ENCODE measurements at places on chromosomes 1 and 21. TPM values are rescaled to one million over a fixed set of nuclear protein-coding genes. Genes with fewer than 3 reads are reported as not detected.
A peak's percentile ranks its signal among the peaks of the same experiment; 100 is the strongest.

DNA sequence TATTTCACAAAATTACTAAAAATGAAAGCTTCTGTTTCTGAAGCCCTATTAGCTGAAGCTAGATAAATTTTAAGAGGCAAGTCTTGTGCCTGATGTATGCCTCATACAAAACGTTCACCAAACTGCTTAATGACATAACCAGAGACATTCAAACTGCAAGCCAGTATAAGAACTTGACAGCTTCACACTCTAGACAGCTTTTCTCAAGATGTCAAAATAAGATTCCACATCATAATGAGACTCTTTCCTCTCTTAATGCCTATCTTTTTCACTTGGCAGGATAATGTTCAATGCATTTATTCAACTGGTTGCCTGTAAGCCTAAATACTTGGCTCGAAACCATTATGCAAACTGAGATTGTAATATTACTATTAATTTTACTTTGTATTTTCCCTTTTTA is 424.0 kb downstream of the LTN1 start:
- H3K27me3 ChIP-seq: no peaks in the 10 kb centered on the region
- H3K27ac ChIP-seq: no peak overlapping the region
- no peak overlapping the region for H3K4me3 ChIP-seq
- no peaks in the 10 kb centered on the region for H3K4me1 ChIP-seq

- peaks cover 84% of the 10 kb centered on the region for H3K36me3 ChIP-seq
- DNase-seq: peak; percentile 69
- no peaks in the 10 kb centered on the region for H3K27me3 ChIP-seq
- 0 out of 2 replicates have a peak overlapping the region, but pooled peaks have one; percentile 12 for H3K4me3 ChIP-seq
- H3K4me1 ChIP-seq: peaks cover 54% of the 10 kb centered on the region
Measured at GRCh38 chr1:183139281-183139942, 46.7 kb upstream of the LAMC2 start.

- H3K4me3 ChIP-seq: no peak overlapping the region
- no peaks in the 10 kb centered on the region for H3K36me3 ChIP-seq
- DNase-seq: no peak
- no peak overlapping the region for H3K27ac ChIP-seq
- H3K4me1 ChIP-seq: peaks cover 18% of the 10 kb centered on the region
Measured at GRCh38 chr1:101181930-101182329, 54.9 kb upstream of the S1PR1 start.

DNA sequence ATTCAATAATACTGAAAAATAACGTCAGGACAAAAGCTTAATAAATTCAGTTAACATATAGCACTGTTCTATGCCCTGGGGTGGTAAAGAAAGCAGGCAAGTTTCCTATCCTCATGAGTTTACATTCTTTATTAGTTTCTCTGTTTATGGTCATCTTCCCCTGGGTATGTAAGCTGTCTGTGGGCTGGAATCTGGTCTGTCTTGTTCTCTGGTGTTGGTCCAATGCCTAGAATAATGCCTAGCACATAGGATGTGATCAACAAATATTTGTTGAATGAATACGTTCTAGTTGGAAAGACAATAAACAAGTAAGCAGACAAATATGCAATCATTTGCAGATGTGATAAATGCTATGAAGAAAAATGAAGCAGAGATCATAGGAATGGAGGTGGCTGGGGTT is 7.2 kb upstream of the IGSF3 start:
- no peak overlapping the region for H3K4me3 ChIP-seq
- no peak overlapping the region for H3K27ac ChIP-seq
- no peaks in the 10 kb centered on the region for H3K36me3 ChIP-seq
- DNase-seq: peak; percentile 56
- H3K4me1 ChIP-seq: peaks cover 10% of the 10 kb centered on the region

- peak overlapping the region; percentile 68 for H3K27ac ChIP-seq
- peak; percentile 82 for DNase-seq
- H3K4me1 ChIP-seq: peaks cover 70% of the 10 kb centered on the region
- no peaks in the 10 kb centered on the region for H3K27me3 ChIP-seq
Measured at GRCh38 chr1:172585348-172585747, 52.4 kb downstream of the SUCO start.

DNA sequence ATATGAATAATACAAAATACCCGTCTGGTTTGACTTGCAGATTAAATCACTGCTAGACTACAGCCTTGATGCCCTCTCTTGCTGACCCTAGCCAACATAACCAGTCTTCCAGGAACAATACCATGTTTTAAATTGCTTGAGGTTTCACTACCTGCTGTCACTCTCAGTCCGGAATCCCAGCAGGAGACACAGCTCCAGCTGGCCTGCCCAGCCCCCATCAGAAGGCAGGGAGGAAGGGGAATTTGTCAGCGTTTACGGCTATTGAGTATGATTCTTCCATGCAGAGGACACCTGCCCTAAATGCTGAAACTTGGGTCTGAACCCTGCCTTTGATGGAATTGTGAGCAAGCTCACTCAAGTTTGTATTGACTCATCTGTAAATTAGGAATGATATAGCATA is 33.0 kb downstream of the ZNF496 start:
- H3K27ac ChIP-seq: no peak overlapping the region
- H3K27me3 ChIP-seq: no peaks in the 10 kb centered on the region
- no peak for DNase-seq
- H3K36me3 ChIP-seq: no peaks in the 10 kb centered on the region
- no peak overlapping the region for H3K4me3 ChIP-seq

- no peaks in the 10 kb centered on the region for H3K4me1 ChIP-seq
- no peak overlapping the region for H3K4me3 ChIP-seq
- no peaks in the 10 kb centered on the region for H3K36me3 ChIP-seq
- H3K27ac ChIP-seq: no peak overlapping the region
- H3K27me3 ChIP-seq: no peaks in the 10 kb centered on the region
Measured at GRCh38 chr1:107829036-107829770, 135.8 kb downstream of the VAV3 start.

GRCh38 chr1:94110946-94111740 is 9.8 kb downstream of the ABCA4 start:
- no peaks in the 10 kb centered on the region for H3K36me3 ChIP-seq
- H3K4me3 ChIP-seq: no peak overlapping the region
- H3K27ac ChIP-seq: no peak overlapping the region
- peaks cover 2% of the 10 kb centered on the region for H3K4me1 ChIP-seq
- H3K27me3 ChIP-seq: no peaks in the 10 kb centered on the region

GRCh38 chr21:29854795-29855194 is 85.0 kb downstream of the GRIK1 start:
- no peak for DNase-seq
- no peaks in the 10 kb centered on the region for H3K36me3 ChIP-seq
- no peaks in the 10 kb centered on the region for H3K27me3 ChIP-seq
- H3K27ac ChIP-seq: no peak overlapping the region

- no peak overlapping the region for H3K27ac ChIP-seq
- H3K36me3 ChIP-seq: no peaks in the 10 kb centered on the region
- no peaks in the 10 kb centered on the region for H3K4me1 ChIP-seq
- no peak for DNase-seq
- peaks cover 65% of the 10 kb centered on the region for H3K27me3 ChIP-seq
- no peak overlapping the region for H3K4me3 ChIP-seq
Measured at GRCh38 chr1:160400646-160401486, 502 bp downstream of the VANGL2 start.

- no peaks in the 10 kb centered on the region for H3K27me3 ChIP-seq
- no peaks in the 10 kb centered on the region for H3K36me3 ChIP-seq
- H3K4me1 ChIP-seq: no peaks in the 10 kb centered on the region
- DNase-seq: peak; percentile 55
Measured at GRCh38 chr1:167059045-167059808, 30.9 kb downstream of the GPA33 start.

Gene TMEM167B
- polyA plus RNA-seq: 27.7 TPM

Gene SPRR2B
- polyA plus RNA-seq: not detected

Gene BACE2
- polyA plus RNA-seq: 69.5 TPM

Gene SPOCD1
- 27.9 TPM for polyA plus RNA-seq

Gene CHRM3
- polyA plus RNA-seq: not detected

Gene GJA5
- polyA plus RNA-seq: 1.9 TPM

Gene KCND3
- 0.08 TPM for polyA plus RNA-seq
